ENCODE measurements at places on chromosomes 7 and 10.

GRCh38 chr10:87603196-87603595 lies 56.5 kb upstream of the PAPSS2 start:
- no peak for DNase-seq

DNA sequence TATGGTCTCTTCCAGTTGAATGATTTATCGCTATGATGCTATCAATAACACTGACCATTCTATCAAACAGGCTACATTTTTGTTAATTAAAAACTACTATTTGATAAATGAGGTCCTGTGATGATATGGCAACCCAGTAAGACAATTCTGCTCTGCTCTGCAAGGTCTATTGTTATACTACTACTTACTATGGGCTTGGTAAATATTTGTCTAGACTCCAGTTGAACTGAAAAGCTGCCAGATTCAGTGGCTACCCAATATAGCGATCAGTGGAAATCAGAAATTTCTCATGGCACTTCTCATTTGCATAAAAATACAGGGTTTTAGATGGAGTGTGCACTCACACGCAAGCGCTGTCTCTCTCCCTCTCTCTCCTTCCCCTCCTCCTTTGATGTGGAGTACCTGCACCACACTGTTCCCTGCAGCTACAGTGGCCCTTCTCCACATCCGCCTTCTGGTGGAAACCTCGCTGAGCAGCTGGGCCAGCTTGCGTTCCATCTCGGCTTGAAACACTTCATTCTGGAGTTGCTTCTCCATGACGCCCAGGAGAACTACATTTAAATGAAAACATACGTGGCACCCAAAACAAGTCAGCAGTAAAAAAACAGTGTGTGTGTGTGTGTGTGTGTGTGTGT lies 77.9 kb downstream of the KIAA1549 start:
- peak; percentile 48 for DNase-seq

DNA sequence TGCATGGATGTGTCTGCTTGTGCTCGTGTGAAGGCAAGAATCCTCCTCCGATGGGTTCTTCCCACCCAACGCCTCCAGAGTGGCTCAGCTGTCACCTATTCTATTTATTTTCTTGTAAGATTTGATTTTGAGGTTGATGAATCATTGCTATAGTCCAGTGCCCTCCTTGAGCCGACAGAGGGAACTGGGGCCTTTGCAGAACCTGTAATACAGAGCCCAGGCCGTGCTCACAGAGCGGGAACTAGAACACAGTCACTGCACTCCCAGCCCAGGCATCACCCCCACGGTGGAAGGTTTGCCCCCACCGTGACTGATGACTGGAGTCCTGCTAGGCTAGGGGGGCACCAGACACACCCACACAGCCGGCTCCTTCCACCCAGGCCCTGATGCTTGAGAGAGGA lies 2.0 kb downstream of the RARRES2 start:
- DNase-seq: no peak

DNA sequence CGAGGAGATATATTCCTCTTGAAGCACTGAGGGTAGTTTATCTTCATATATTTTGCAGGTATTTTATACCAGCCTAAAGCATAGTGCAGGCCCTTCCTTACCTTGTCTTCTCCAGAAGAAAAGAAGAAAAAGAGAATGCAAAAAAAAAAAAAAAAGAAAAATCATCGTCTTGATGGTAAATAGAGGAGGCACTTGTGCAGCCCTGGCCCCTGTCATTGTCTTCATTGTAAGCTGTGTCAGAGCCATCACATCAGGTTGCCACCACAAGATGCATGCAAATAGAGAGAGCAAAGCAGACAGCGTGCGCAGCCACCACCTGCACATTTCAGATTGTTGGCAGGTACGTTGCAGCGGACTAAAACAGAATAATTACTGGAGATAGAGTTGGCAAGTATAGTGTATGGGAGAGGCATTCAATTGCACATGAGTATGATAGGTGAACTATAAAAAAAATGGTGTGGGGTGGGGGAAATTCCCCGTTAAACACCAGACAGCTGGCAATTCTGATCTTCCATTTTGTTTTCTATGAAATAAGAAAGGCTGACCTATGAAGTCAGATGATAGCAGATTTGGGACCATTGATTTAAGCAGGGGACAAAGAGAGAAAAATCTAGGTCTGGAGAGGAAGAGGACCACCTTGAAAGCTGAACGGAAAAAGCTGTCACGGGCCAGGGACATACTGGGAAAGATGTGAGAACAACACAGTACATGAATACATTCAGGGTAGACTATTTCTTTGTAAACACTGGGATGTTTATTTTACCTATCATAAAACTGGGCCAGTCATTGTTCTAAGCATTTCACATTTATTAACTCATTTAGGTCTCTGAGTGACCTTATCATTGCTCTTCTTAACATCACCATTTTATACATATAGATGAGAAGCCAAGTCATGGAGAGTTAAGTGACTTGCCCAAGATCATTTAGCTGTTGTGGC lies 306.3 kb upstream of the SP8 start:
- no peak for DNase-seq

DNA sequence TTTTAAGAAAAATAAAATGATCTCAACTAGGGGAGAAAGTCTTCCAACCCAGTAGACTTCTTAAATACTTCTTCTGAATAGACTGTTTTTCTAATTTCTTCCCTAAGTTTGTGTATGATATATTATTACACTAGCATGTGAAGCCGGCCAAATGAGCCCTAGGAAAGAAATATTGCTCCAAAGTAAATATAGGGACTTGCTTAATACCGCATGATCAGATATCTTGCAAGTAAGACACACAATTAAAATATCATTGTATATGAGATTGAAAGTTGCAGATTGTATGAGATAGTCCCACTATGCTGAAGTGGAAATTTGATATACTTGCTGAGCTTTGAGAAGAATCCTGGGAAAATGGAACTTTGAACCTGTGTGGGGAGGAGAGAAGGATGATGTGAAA lies 225.7 kb downstream of the BAMBI start:
- no peak for DNase-seq

- no peak for DNase-seq
Measured at GRCh38 chr7:93212881-93213280, 13.4 kb downstream of the HEPACAM2 start.

GRCh38 chr10:12876266-12876665 lies 125.2 kb downstream of the CCDC3 start:
- DNase-seq: no peak

DNA sequence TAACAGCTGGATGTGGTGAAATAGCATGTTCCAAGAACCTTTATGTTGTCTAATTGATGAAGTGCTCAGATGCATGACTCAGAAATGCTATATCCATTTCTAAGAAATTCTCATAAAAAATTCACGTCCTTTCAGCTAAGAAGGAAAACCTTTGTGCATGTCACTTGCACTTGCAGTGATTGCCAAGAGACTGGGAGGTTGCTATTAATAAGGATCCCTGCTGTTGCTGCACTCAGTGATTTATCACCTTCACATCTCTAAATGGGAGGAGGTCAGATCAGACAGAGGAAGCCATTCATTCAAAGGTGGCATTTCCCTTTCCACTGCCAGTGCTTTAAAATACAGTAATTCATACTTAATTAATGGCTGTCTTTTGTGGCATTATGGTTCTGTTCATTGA lies 89.5 kb downstream of the THSD7A start:
- DNase-seq: no peak

- no peak for DNase-seq
Measured at GRCh38 chr7:139682136-139683013, 95.4 kb downstream of the HIPK2 start.

Measured in stimulated activated CD8-positive, alpha-beta memory T cell treated with anti-CD3 and anti-CD28 coated beads, Interleukin-2, amount 100 ng/mL, for 1 hour (primary cell).